MG63 (cell line): ENCODE measurements at places on chromosomes 3 and 15. TPM values are rescaled to one million over a fixed set of nuclear protein-coding genes. Genes with fewer than 3 reads are reported as not detected.

MELTF gene
- total RNA-seq, result 8.3 and 12.9 TPM in 2 replicates

HCLS1 gene
- total RNA-seq, result not detected in 2 replicates

MAP1A gene
- total RNA-seq, result 0.74 and 2.3 TPM in 2 replicates

SLCO3A1 gene
- 17.0 and 37.4 TPM in 2 replicates for total RNA-seq

LYSMD2 gene
- 23.3 and 25.2 TPM in 2 replicates for total RNA-seq

OR5H14 gene
- not detected in 2 replicates for total RNA-seq

AMOTL2 gene
- 172 and 180 TPM in 2 replicates for total RNA-seq

TLR9 gene
- total RNA-seq, result not detected in 2 replicates

MME gene
- total RNA-seq, result 0.07 and 0.47 TPM in 2 replicates

CMTM8 gene
- not detected in 2 replicates for total RNA-seq

GATA2 gene
- total RNA-seq, result 0.27 and 2.6 TPM in 2 replicates

GPR149 gene
- not detected in 2 replicates for total RNA-seq
